ENCODE measurements at places on chromosomes 5 and 9. TPM values are rescaled to one million over a fixed set of nuclear protein-coding genes. Genes with fewer than 3 reads are reported as not detected.
A peak's percentile ranks its signal among the peaks of the same experiment; 100 is the strongest.

DNA sequence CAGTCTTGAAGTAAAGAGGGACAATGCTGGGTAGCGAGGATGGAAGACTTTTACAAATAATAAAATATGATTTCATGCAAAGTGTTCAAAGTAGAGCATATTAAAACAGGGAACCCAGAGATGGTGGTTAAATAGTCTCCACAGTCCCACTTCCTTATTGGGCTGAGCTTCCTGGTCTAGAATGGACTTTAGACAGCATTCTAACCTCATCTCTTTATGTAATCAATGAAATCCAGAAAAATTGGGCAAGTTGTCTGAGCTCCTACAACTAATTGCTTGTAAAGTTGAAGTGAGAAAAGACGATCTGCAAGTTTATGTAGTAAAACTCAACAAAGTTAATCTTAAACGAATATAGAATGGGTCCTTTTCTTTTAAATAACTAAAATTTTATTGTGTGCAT lies 328.9 kb downstream of the PJA2 start:
- no peaks in the 10 kb centered on the region for H3K4me1 ChIP-seq
- no peak overlapping the region for H3K4me3 ChIP-seq
- no peaks in the 10 kb centered on the region for H3K27me3 ChIP-seq
- no peaks in the 10 kb centered on the region for H3K36me3 ChIP-seq

The SPINK6 gene
- total RNA-seq: not detected

DNA sequence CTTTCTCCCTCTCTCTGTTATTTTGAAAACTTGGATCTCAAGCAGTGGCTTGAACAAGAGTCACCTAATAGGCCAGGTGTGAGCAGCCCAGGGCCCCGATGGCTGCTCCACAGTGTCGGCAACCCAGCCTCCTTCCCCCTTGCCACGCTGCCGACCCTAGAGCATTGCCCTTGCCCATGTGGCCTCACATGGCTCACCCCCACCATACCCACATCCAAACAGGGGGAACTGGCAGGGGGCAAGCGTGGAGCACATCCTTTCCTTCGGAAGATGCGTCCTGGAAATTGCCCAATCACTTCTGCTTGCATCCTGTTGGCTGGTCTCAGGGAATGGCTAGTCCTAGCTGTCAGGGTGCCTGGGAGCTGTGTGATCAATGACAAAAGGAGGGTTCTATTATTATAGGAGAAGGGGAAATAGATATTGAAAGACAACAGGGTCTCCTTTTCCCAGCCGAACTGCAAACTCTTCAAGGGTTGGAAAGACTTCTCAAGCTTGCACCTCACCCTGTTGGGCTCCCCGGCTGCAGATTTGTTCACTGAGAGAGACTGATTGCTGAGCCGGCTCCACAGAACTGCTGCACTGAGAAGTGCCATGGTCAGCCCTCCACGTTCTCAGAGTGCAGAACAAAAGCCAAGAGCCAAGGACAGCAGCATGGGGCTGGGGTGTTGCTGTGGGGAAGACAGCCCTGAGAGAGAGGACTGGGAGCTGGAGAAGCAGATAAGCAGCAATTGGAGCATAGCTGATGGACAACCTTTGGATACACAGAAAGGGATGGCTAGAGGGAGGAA lies 8.3 kb upstream of the TIFAB start:
- peaks cover 76% of the 10 kb centered on the region for H3K27me3 ChIP-seq
- H3K4me1 ChIP-seq: peaks cover 4% of the 10 kb centered on the region
- no peak overlapping the region for H3K27ac ChIP-seq
- no peaks in the 10 kb centered on the region for H3K36me3 ChIP-seq

GRCh38 chr5:134086943-134087305 lies 27.6 kb upstream of the TCF7 start:
- H3K4me3 ChIP-seq: no peak overlapping the region
- peaks cover 6% of the 10 kb centered on the region for H3K4me1 ChIP-seq
- no peaks in the 10 kb centered on the region for H3K36me3 ChIP-seq
- H3K27me3 ChIP-seq: peaks cover 4% of the 10 kb centered on the region
- no peak overlapping the region for H3K27ac ChIP-seq

DNA sequence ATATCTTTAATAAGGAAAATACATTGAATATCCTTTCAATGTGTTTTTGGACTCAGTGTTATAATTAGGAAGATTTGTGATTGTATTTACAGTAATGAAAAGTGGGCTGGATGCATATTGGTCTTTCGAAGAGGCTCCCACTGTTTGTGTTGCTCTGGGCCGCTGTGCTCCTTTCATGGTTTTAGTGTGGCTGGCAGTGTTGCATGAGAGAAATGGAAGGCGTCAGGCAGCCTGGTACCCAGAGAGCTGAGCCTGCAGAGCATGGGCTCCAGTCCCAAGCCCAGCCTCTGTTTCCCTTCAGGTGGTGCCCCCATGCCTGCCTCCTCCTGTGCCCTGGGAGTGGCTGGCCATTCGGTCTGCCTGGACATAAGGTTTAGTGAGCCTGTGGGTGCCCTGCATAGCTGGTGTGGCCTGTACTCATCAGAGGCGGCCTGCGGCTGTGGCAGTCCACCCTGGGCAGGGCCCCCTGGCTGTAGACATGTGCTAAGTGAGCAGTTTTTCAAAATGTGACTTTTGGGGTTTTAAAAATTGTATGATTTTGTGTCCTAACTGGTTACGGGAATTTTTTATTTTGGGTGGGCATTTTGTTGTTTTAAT lies 27.4 kb upstream of the FAM120AOS start:
- no peak overlapping the region for H3K4me3 ChIP-seq
- H3K4me1 ChIP-seq: peaks cover 30% of the 10 kb centered on the region
- H3K36me3 ChIP-seq: peaks cover 19% of the 10 kb centered on the region
- H3K27ac ChIP-seq: peak overlapping the region; percentile 42
- DNase-seq: no peak

- H3K27ac ChIP-seq: peak overlapping the region; percentile 74
- DNase-seq: peak; percentile 56
- H3K4me3 ChIP-seq: no peak overlapping the region
- H3K4me1 ChIP-seq: peaks cover 4% of the 10 kb centered on the region
- H3K27me3 ChIP-seq: 0 out of 2 replicates have a peak, but pooled peaks cover 1% of the 10 kb centered on the region
These were observed 23.3 kb upstream of the UGT3A2 start for GRCh38 chr5:36089989-36090388.

The PCDHA1 gene
- 2.7 TPM for total RNA-seq

DNA sequence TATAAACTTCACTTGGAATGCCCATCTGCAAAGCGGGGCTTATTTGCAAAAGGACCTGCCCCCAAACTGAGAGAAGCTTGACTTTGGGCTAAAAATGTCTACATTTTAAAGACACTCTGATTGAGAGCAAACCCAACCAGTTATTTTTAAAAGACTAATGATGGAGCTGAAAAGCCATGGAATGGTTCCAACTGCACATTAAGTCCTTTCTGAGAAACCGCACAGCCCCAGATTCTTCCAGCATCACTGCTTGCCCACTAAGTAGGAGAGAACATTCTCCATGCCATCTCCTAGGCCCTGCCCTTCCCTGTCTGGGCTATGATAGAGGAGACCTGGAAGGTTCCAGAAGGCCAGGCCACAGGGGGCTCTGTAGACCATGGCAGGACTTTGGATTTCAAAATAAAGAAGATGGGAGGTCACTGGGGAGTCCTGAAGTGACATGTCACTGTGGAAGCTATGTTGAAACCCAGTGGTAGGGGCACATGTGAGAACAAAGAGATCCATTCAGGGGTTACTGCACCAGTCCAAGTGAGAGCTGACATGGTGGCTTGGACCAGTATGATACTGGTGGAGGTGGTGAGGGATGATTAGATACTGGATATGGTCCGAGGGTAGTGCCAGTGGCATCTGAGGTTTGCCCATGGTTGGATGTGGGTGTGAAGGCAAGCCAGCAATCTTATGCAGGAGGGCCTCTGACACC lies 179.2 kb downstream of the DAB2IP start:
- no peak overlapping the region for H3K4me3 ChIP-seq
- DNase-seq: no peak
- H3K27ac ChIP-seq: no peak overlapping the region
- H3K4me1 ChIP-seq: peaks cover 8% of the 10 kb centered on the region
- no peaks in the 10 kb centered on the region for H3K27me3 ChIP-seq

DNA sequence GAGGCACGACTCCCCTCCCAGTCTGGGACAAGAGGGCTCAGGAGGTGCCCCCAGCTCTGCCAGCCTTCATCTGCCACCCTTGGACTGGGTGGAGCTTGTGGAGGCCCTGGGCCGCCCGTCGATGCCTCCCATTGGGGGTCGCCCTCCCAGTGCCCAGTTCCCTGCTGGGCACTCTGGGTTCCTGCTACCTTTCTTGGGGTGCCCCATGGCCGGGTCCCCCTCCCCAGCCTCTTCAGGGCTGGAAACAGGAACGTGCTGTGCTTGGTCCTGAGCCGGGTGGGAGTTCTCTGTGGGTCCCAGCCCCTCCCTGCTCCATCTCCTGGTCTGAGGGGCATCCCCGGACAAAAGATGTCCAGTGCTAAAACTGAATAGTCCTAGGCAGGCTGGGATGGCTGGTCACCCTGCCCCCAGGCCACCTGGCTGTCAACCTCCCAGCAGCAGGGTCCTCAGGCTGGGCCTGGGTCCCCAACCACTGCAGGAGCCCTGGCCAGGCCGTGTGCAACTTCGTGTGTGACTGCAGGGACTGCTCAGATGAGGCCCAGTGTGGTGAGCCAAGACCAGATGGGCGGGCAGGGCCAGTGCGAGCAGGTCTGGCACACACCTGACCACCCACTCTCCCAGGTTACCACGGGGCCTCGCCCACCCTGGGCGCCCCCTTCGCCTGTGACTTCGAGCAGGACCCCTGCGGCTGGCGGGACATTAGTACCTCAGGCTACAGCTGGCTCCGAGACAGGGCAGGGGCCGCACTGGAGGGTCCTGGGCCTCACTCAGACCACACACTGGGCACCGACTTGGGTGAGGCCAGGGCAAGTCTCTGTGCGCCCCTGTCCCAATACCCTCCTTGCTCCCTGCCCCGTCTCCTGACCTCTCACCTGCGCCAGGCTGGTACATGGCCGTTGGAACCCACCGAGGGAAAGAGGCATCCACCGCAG lies 784 bp downstream of the MAMDC4 start:
- DNase-seq: no peak
- H3K36me3 ChIP-seq: peaks cover 2% of the 10 kb centered on the region
- no peak overlapping the region for H3K27ac ChIP-seq
- no peak overlapping the region for H3K4me3 ChIP-seq
- peaks cover 4% of the 10 kb centered on the region for H3K4me1 ChIP-seq

The ARRDC3 gene
- total RNA-seq: 25.1 TPM

The ORM2 gene
- total RNA-seq: 1.6 TPM

DNA sequence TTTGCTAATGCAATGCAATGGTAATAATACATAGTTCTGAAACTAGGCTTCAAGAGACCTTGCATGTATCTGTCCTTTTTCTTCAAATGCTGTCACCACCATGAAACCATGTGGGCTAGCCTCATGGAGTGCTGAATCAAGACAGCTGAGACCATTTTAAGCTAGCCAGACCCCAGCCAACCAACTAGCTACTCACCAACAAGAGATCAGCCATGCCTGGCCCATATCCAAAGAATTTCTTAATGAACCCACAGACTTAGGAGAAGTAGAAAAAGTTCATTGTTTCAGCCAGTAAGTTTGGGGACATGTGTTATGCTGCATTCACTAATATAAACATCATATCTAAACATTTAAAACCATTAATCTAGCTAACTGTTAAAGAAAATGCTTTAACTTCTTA lies 139.8 kb upstream of the EDIL3 start:
- 0 out of 2 replicates have a peak, but pooled peaks cover 2% of the 10 kb centered on the region for H3K27me3 ChIP-seq
- peaks cover 2% of the 10 kb centered on the region for H3K36me3 ChIP-seq
- H3K4me3 ChIP-seq: no peak overlapping the region
- DNase-seq: no peak

The DCAF10 gene
- 11.7 TPM for total RNA-seq

The KCNMB1 gene
- 0.21 TPM for total RNA-seq

DNA sequence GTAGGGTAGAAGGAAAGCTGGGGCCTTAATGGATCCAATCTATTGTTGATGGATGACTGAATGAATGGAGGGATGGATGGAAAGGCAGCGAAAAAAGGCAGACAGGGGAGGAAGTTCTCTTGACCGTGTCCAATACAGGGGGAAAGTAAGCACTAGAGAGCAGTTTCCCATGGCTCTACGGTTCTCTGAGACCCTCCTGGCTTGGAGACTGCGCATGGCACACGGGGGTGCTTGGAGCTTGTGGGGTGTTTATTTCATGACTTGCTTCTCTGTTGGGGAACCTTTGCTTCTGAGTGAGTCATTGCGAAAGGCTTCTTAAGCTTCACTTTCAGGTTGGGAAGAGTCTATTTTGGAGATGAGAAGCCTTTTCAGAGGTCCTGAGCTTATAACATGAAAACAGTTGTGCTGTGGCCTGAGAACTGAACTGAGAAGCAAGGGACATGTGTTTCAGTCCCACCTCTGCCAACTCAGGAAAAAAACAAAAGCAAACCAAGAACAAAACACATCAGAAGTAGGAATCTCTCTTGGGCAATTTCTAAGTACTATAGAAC lies 12.8 kb upstream of the TEX48 start:
- no peak for DNase-seq
- no peak overlapping the region for H3K4me3 ChIP-seq
- peaks cover 50% of the 10 kb centered on the region for H3K27me3 ChIP-seq

DNA sequence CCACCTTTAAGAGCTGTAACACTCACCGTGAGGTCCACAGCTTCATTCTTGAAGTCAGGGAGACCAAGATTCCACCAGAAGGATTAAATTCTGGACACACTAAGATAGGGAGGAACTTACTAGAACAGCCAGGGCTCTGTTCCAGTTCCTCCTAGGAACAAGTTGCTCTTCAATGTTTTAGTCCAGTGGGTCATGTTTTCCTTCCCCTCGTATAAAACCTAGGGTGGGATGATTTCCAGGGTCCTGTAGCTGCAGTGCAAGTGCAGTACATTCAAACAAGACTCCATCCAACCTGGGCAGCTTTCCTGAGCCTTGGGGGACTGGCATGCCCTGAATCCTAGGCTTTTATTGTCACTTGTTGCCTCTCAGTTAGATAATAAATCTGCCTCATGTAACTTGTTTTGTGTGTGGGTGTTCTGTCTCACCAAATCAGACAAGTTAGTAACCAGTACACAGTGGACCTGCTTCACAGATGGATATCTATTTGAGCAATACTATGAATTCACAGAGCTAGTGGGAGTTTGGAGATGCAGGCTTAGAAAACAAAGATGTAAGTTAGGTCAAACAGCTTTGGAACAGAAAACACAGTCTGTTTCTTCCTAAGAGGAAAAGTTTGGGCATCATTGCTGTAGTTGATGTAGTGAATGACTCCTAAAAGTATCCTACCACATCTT lies 405.6 kb downstream of the GABRG2 start:
- no peaks in the 10 kb centered on the region for H3K36me3 ChIP-seq
- H3K4me3 ChIP-seq: no peak overlapping the region
- no peak overlapping the region for H3K27ac ChIP-seq

DNA sequence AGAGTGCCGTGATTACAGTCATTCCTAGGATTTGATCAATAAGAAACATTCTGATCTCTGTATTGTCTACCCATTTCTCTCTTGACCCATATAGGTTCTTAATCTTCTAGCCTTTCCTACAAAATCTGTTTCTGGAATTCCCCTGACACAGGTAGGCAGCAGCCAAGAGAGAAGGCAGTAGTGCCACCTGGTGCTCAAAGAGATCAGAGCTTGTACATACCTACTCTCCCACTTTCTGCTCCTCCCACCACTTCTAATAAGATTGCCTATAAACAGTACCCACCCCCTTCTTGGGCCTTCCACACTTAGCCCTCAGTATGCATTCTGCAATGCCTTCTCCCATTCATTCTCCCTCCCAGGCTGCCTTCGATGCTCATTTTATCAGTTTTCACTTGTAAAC lies 117.4 kb upstream of the RORB start:
- peaks cover 57% of the 10 kb centered on the region for H3K4me1 ChIP-seq
- H3K36me3 ChIP-seq: 0 out of 2 replicates have a peak, but pooled peaks cover 2% of the 10 kb centered on the region
- DNase-seq: peak; percentile 63
- H3K27me3 ChIP-seq: no peaks in the 10 kb centered on the region
- no peak overlapping the region for H3K27ac ChIP-seq
- H3K4me3 ChIP-seq: no peak overlapping the region

GRCh38 chr5:14678773-14679334 lies 14.3 kb downstream of the OTULIN start:
- H3K36me3 ChIP-seq: peaks cover 21% of the 10 kb centered on the region
- DNase-seq: no peak
- H3K4me1 ChIP-seq: peaks cover 20% of the 10 kb centered on the region
- no peaks in the 10 kb centered on the region for H3K27me3 ChIP-seq

The PRRX2 gene
- total RNA-seq: 10.7 TPM

Data from WTC11 (cell line).